ENCODE measurements at places on chromosomes 7 and 10.

- DNase-seq, result no peak
These were observed 15.2 kb downstream of the SND1 start for GRCh38 chr7:127667017-127667670.

DNA sequence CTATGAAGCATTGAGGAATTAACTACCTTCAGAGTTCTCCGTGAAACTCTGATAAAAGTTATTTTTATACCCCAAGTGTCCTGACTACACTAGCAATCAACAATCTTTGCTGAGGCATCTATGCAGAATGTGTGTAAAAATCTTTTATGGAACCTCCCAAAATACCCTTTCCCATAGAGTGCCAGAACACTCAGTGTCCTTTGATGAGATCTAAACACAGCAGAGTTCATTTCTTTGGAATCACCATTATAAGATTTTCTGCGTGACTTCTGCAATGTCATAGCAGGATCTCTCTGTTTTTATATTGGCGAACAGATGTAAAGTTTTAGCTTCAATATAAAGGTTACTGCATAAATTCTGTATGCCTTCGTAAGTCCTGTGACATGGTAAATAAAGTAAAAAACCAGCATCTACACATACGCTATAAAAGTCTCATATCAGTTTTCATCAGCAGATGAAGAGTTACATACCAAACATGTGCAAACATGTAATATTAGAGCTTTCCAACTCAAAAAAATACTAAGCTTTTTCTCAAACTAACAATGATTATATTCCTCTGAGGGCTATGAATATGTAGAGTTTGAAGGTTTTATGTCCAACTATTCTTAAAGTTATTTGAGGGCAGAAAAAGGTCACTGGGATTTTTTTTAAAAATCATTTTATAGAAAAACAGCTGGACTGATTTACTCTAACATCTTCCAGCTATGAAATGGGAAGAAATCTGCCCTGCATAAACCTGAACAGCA, 67.2 kb downstream of the SKIDA1 start:
- no peak for DNase-seq

DNA sequence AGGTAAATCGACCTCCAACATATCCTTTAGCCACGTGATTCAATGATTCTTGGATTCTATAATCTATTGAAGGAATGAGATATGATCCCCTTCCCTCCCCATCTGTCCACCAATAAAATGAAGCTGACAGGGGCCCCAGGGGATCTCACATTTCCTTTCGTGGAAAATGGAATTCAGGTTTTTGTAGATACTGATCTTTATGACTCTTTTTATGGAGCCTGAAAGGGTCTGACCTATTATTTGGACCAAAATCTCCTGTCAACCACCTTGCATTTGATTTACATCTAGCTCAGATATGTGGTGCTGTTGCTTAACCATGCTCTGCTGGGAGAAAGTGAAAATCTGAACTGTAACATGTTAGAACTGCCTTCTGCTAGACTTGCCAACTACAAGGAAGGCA, 234.0 kb upstream of the CXCL12 start:
- no peak for DNase-seq

DNA sequence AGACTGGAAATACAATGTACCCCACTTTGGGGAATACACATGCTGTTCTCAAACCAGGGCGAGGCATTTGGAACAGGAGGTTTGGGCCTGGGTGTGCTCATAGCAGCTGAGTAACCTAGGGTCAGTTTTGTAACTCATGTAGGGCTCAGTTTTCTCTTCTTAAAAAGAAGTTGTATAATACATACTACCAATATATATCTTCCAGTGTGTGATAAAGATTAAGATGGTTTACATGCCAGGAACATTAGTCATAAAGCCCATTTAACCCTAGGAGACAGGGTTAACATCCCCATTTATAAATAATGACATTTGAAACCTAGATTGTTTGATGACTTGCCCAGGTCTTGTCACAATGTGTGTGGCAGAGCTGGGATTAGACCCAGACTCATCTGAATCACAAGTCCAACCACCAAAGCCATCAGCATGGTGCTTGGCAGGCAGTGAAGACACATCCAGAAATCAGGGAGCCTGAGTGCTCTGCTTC, 6.0 kb downstream of the AKR1B10 start:
- no peak for DNase-seq

DNA sequence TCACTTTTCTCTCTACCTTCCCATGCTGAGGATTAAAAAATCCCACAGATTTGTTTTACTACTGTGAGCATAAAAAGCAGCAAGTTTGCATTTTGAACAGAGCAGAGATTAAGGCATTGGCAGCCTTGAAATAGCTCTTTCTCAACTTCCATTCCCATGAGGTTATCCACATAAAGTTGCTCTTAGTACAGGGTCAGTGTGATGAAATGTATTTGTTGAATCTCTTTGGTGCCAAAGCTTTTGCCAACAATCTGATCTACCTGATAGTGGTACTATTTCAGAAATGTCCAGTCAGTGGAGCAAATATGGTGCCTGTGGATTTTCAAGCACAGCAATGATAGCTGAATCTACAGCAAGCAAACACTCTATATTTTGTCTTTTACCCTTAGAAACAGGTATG, 254.8 kb downstream of the INHBA start:
- DNase-seq, result no peak

DNA sequence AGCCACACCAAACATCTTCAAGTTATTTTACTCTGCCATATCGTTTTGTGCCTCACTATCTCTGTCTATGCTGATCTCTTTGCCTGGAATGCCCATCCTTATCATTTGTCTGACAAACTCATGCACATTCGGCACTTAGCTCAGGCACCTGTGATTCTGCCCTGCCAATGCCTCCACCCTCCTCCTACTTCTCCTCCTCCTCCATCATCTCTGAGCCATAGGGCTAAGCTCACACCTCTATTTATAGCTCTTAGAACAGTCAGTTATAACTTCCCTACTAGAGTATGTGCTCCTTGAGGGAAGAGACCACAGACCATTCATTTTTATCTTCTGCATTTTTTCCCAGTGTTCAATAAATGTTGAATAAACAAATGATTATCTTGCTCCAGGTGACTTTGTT, 51.2 kb upstream of the CDK13 start:
- no peak for DNase-seq

DNA sequence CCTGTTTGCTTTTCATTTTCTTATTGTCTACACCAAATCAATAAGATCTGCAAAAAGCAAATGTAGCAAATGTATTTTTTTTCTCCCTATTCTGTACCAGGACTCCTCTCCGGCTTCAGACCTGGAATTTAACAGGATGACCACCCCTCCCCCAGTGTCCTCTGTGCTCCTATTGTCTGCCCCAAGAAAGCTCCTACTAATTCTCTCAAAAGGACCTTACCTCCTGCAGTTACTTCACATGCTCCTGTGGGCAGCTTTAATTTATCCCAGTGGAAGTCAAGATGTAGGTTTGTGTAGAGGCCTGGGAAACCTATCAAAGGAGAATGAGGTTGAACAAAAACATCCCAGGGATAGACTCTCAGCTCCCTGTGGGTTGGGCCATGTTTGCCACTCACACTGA, 31.3 kb downstream of the PLXNA4 start:
- DNase-seq, result no peak

DNA sequence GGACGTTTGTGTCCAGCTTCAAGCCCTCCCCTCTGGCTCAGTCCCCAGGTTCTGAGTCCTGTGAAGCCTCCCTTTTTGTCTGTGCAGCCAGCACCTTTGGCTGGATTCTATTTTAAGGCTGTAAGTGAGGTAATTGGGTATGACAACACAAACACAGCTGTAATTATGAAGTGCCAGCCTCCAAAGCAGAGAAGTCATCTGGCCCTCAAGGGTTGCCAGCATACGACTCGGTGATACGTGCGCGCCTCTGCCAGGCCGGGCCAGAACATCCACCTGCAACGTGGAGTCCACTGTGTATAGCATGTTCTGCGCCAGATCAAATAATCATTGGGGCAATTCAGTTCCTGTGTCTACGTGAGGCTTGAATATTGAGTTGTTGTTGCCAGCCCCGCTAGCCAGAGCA, 6.7 kb upstream of the FAM180A start:
- no peak for DNase-seq

- no peak for DNase-seq
These were observed 103.7 kb downstream of the RNF216 start for GRCh38 chr7:5677538-5678294.
